Bladder microvascular endothelial cell (primary cell): ENCODE measurements at places on chromosomes 11 and 22. TPM values are rescaled to one million over a fixed set of nuclear protein-coding genes. Genes with fewer than 3 reads are reported as not detected.

The FSHB gene
- not detected in 2 replicates for total RNA-seq

The ANO5 gene
- total RNA-seq, result under 0.01 and 0.44 TPM in 2 replicates

The BEST1 gene
- total RNA-seq, result under 0.01 TPM in 1 of 2 replicates, not detected in the other

The CNIH2 gene
- not detected in 2 replicates for total RNA-seq
